ENCODE measurements at places on chromosomes 12 and 14. TPM values are rescaled to one million over a fixed set of nuclear protein-coding genes. Genes with fewer than 3 reads are reported as not detected.

- H3K27me3 ChIP-seq = no peaks in the 10 kb centered on the region
- H3K4me1 ChIP-seq = peaks cover 13% of the 10 kb centered on the region
- H3K36me3 ChIP-seq = no peaks in the 10 kb centered on the region
- H3K4me3 ChIP-seq = no peak overlapping the region
- peak; percentile 58 for DNase-seq
- peak overlapping the region; percentile 60 for H3K27ac ChIP-seq
Measured at GRCh38 chr14:93007225-93007997, 84.5 kb downstream of the CHGA start.

DNA sequence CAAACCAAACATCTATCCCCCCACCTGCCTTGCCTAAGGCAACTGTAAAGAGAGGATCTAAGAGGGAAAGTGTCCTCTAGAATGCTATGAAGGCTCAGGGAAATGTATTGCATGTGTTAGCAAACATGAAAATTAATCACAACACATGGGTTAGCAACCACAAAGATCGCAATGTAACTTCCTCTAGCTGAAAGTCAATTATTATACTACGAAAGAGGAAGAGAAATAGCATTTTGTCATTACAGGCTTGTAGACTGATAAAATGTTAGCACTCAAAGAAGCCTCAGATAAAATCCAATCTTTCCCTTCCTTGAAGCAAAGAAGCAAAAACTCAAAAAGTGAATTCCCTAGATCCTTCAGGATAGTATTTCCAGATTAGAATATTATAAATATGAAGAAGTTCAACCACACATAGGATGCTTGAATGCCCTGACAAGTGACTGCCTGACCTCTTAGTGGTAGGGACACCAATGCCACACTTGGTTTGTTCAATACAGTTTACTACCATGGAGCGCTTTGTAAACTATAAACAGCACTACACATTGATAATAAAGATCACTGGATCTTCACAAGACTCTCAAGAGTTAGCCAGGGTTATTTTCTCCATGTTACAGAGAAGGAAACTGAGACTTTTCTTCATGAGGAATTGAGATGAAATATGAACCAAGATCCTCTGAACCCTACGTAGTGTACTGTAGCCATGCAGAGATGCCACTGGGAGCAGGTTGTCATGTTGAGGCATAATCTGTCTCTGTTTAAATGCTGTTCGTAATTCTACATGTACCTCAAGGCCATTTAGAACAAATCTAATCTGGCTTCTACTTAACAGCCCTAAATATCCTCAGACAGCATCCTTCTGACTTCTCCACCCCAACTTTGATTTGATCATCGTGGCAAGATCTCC, 100.7 kb downstream of the ITPR2 start:
- H3K36me3 ChIP-seq = no peaks in the 10 kb centered on the region
- no peak overlapping the region for H3K27ac ChIP-seq
- H3K4me3 ChIP-seq = no peak overlapping the region
- no peak for DNase-seq

- no peak overlapping the region for H3K4me3 ChIP-seq
- DNase-seq = no peak
- no peaks in the 10 kb centered on the region for H3K4me1 ChIP-seq
- no peak overlapping the region for H3K27ac ChIP-seq
- no peaks in the 10 kb centered on the region for H3K36me3 ChIP-seq
Measured at GRCh38 chr12:104997541-104997940, 11.4 kb downstream of the NOPCHAP1 start.

DNA sequence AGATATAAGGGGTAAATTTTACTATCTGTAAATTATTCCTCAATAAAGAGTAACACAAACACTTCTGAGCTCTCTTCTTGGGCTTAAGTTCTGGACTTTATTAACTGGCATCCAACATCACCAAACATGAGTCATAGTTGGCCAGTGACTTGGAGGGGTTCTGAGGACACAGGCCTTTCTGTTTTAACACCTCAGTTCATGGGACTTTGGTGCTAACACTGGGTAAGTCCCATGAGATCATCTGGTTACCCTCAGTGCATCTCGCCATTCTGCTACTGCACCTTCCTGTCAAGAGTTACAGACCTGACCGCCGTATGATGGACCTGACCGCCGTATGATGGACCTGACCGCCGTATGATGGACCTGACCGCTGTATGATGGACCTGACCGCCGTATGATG, 9.9 kb downstream of the SLC15A4 start:
- no peak for DNase-seq
- no peak overlapping the region for H3K27ac ChIP-seq
- no peaks in the 10 kb centered on the region for H3K36me3 ChIP-seq
- H3K4me3 ChIP-seq = no peak overlapping the region
- H3K27me3 ChIP-seq = no peaks in the 10 kb centered on the region
- peaks cover 10% of the 10 kb centered on the region for H3K4me1 ChIP-seq

DNA sequence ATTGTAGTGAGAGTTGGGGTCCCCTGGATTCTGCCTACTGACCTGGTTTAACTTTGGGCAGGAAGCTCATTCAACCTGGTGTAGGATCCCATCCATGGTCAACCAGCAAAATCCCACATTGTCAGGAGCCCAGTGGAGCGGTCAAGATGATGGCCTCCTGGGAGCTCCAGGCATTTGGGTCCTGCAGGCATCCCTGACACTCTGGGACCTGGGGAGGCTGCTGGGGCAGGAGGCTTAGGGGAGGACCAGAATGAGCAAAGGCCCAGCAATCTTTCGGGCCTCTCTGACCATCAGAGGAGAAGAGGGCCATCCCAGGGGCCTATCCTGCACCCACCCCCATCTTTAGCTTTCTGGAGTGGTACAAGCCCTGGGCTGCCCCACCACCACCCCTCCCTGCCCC, 104.0 kb downstream of the PRMT8 start:
- H3K4me3 ChIP-seq = no peak overlapping the region
- H3K27me3 ChIP-seq = no peaks in the 10 kb centered on the region
- H3K4me1 ChIP-seq = no peaks in the 10 kb centered on the region
- no peak overlapping the region for H3K27ac ChIP-seq

- H3K4me1 ChIP-seq = no peaks in the 10 kb centered on the region
- no peak for DNase-seq
- no peaks in the 10 kb centered on the region for H3K36me3 ChIP-seq
- no peak overlapping the region for H3K4me3 ChIP-seq
- no peak overlapping the region for H3K27ac ChIP-seq
- H3K27me3 ChIP-seq = no peaks in the 10 kb centered on the region
Measured at GRCh38 chr14:85701763-85702162, 171.8 kb downstream of the FLRT2 start.

GRCh38 chr12:50689437-50689836, 74.5 kb upstream of the ATF1 start:
- H3K4me3 ChIP-seq = no peak overlapping the region
- no peaks in the 10 kb centered on the region for H3K36me3 ChIP-seq
- no peaks in the 10 kb centered on the region for H3K4me1 ChIP-seq

GRCh38 chr14:51869411-51870100, 9.1 kb downstream of the GNG2 start:
- no peak for DNase-seq
- H3K27me3 ChIP-seq = no peaks in the 10 kb centered on the region
- H3K36me3 ChIP-seq = no peaks in the 10 kb centered on the region

DNA sequence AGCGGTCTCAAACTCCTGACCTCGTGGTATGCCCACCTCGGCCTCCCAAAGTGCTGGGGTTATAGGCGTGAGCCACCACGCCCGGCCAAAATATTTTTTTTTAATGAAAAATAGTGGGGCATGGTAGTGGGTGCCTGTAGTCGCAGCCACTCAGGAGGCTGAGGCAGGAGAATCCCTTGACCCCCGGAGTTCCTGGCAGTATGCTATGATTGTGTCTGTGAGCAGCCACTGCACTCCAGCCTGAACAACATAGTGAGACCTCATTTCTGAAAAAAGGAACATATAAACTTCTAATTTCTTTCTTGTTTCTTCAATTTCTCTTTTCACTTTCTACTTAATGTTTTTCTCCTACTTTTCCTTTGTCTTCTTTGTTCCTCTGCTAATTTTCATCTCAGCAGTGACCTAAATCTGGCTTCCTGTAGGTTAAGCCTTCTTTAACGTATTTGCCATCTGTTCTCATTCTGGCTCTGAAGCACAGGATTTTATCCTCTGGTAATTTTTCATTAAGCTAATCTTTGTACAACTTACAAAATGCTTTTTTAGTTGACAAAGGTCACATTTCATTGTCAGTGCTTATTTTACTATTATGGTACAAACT, 4.5 kb upstream of the RPGRIP1 start:
- H3K4me1 ChIP-seq = no peaks in the 10 kb centered on the region
- DNase-seq = no peak
- H3K27me3 ChIP-seq = no peaks in the 10 kb centered on the region
- no peaks in the 10 kb centered on the region for H3K36me3 ChIP-seq
- H3K4me3 ChIP-seq = no peak overlapping the region

GRCh38 chr14:26138764-26139445, 458.9 kb downstream of the NOVA1 start:
- no peak overlapping the region for H3K4me3 ChIP-seq
- H3K27me3 ChIP-seq = no peaks in the 10 kb centered on the region
- H3K4me1 ChIP-seq = no peaks in the 10 kb centered on the region
- no peak overlapping the region for H3K27ac ChIP-seq
- DNase-seq = no peak

DNA sequence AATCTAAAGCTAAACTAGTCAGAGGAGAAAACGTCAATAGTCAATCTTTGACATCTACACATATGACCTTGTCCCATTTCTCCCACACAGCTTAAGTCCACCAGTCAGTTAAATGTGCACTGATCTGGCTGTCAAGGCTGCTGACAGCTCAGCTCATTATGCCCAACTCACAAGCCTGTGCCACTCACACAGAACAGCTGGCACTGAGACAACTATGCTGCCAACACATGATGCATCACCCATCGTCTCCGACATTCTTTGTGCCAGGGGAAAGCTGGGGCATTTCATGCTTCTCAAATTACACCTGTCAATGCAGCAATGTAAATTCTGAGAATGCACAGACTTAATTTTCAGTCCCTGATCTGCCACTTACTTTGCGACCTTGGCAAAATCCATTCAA, 25.3 kb downstream of the GNS start:
- H3K27me3 ChIP-seq = no peaks in the 10 kb centered on the region
- DNase-seq = no peak
- no peak overlapping the region for H3K27ac ChIP-seq
- no peaks in the 10 kb centered on the region for H3K4me1 ChIP-seq
- no peaks in the 10 kb centered on the region for H3K36me3 ChIP-seq
- no peak overlapping the region for H3K4me3 ChIP-seq

- H3K36me3 ChIP-seq = no peaks in the 10 kb centered on the region
- H3K27me3 ChIP-seq = no peaks in the 10 kb centered on the region
- no peak overlapping the region for H3K27ac ChIP-seq
- DNase-seq = no peak
- no peaks in the 10 kb centered on the region for H3K4me1 ChIP-seq
Measured at GRCh38 chr14:31258427-31259039, 50.9 kb upstream of the HECTD1 start.

PAX9 gene
- total RNA-seq = not detected

RNASE7 gene
- total RNA-seq = not detected

TAS2R50 gene
- total RNA-seq = 5.8 TPM

CYP27B1 gene
- total RNA-seq = 1.2 TPM

CLEC9A gene
- not detected for total RNA-seq

PRH2 gene
- not detected for total RNA-seq

GPR84 gene
- 0.27 TPM for total RNA-seq

FAM181A gene
- not detected for total RNA-seq

Data from uterus (tissue), 4 donors.